ENCODE measurements at places on chromosomes 2 and 18.

DNA sequence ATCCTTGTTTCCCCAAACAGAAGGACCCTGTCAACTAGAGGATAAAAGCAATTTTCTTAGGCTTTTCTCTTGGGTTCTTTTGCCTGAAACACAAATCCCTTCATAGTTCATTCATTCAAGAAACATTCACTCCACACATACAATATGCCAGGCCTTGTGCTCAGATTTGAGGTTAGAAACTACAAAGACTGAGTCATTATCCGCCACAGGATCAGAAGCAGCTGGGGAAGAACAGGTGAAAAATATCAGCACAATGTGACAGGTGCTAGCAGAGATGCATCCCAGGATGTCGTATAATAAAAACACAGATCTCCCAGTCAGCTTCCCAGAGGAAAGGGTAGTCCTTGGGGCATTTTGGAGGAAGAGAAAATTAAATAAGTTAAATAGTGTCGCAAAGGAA lies 172.4 kb downstream of the LRATD1 start:
- no peak for DNase-seq

DNA sequence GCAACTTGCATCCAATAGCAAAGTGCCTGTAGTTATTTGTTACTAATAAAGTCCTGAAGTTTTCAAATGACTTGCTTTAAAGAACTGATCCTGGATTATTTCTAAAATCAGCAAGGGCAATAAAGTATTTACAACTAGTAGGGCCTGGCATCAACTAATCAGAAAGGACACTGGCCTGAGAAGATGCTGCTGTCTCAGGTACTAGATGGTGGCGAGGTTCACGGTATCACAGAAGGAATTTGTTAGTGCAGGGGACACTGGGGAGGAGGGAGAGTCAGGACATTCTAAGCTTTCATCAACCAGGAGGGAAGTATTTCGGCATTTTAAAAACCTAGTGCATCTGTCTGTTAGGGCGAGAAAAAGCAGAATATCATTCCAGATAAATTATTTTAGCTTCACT lies 440.2 kb upstream of the LYPD1 start:
- DNase-seq, result no peak

- DNase-seq, result no peak
These were observed 198.9 kb downstream of the CDCA7 start for GRCh38 chr2:173553593-173553992.

GRCh38 chr2:208358758-208359631 lies 47.6 kb upstream of the PTH2R start:
- DNase-seq, result no peak

GRCh38 chr2:74063486-74063885 lies 78.8 kb downstream of the TET3 start:
- no peak for DNase-seq

GRCh38 chr18:36899289-36899688 lies 70.4 kb downstream of the KIAA1328 start:
- DNase-seq, result peak; percentile 5

DNA sequence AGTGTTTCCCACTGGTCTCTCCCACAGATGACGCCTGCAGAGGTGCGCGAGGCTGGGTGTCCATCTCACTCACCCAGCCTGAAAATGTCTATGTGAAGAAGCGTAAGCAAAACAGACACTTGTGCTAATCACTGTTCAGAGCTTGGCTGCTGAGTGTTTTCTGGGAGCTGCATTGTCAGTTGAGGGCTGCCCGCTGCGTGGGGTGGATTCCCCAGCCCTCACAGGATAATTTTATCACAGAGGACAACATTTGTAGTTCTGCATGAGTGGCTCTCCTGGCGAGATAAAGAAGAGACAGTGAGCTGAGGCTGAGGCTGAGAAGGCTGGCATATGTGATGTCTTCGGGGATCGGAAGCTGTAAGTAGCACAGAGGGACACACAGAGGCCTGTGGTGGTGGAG lies 16.2 kb upstream of the CAPN13 start:
- no peak for DNase-seq

- no peak for DNase-seq
These were observed 6.1 kb downstream of the SMAD7 start for GRCh38 chr18:48944634-48945033.

- DNase-seq, result no peak
These were observed 115.7 kb downstream of the NCKAP5 start for GRCh38 chr2:133452583-133452982.

DNA sequence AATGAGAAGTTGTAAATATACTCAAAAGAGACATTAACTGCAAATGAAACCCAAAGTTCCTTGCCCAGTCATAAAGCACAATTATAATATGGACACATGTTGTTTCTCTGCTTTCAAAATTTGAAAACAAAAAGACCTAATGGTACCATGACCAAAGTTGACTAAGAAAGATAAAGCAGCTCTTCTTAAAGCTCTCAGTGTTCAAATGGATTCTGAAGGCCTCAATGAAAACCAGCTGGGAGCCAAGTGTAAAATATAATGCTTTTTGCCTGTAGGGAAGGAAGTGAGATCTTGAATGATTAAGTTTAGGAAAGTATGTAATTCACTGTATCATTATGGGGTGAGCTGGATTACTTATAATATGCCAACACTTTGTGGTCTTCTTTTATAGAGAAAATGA lies 178.6 kb downstream of the SATB2 start:
- no peak for DNase-seq

GRCh38 chr2:112691881-112692281 lies 28.9 kb upstream of the NT5DC4 start:
- no peak for DNase-seq

GRCh38 chr18:13993730-13994129 lies 78.4 kb upstream of the MC2R start:
- no peak for DNase-seq

DNA sequence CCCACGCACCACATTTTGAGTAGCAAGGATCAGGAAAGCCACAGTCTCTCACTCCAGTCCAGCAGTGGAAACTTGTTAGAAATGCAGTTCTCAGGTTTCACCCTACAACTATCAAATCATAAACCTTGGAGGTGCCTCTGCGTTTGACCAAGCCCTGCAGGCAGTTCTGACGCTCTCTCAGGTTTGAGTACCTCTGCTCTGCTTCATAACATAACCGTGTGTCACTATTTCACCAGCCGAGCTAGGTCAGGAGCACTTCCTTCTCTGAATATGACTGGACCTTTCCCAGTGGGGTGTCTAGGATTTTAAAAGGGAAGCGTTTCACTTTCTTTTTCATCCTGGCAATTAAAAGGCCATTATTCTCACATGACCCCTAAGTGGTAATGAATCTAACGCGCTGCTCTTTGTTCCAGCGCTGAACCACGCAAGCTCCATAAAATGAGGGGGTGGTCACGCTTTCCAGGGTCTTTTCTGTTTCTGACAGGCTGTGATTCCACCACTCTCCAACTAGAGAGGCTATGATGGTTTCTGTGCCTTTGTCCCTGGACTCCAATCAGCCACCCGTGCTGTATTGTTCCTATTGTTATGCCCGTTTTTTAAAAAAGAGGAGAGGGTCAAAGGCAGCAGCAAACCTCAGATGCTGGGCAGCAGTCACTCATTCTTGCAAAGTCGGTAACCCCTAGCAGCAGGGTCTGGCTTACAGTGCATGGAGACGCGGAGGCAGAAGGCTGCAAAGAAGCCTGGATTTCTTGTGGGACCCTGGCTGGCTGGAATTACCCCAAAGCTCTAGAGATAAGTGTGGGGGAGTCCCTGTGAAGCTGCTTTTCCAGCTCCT lies 75.2 kb upstream of the CTNNA2 start:
- no peak for DNase-seq

DNA sequence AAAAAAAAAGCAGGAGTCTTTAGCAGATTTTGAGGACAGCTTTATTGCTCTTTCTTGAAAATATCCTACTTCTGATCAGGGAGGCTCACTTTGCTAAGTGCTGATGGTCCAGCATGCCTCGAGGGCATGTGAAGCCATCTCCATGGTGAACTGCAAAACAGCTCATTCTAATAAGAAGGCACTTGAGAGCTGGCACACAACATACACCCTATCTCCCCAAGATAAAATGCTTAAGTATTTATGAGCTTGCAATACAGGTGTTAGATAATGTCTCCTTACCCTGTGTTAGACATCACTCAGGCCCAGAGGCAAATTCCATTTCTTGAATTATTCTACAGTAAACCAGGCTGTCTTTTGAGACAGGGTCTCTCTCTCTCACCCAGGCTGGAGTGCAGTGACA lies 2.7 kb downstream of the ENOSF1 start:
- no peak for DNase-seq

DNA sequence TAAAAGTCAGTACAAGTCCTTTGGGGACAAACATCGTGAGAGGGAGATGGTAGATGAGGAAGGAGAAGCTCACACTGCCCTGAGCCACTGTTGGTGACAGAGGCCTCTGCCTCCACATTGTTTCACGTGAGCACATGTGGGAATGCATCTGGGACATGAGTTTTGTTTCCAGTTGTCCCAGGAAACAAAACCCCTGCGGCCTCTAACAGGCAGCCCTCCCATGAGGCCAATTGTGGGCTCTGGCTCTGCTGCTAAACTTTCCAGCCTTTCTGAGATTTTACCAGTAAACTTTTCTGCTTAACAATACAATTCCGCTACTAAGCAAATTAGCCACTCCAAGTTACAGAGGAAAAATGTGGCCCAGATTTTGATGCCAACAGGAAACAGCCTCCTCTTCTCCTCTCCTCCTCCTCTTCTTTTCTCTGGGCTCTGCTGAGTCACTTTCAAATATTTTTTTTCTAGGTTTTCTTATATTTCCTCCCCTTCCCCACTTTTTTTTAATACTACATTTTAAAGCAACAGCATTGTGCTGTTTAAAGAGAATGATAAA lies 23.4 kb upstream of the LRRC30 start:
- no peak for DNase-seq

DNA sequence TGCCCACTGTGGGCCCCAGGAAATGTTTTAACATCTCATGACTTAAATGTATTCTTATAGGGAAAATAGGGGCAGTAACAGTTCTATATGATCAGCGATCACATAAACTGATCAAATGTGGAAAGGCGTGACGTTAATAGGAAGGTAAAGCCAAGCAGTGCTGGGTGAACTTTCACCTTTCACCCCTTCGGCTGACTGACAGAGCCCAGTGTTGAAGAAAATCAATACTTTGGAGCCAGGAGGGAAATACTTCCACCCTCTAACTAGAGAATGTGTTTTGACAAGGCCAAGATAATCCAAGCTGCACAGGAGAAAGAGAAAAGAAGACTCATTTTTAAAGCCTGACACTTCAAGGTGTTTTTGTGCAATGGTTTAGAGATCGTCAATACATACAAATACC lies 116.5 kb upstream of the BOD1L2 start:
- no peak for DNase-seq

- DNase-seq, result no peak
These were observed 275.7 kb upstream of the SPRED2 start for GRCh38 chr2:65708086-65708485.

DNA sequence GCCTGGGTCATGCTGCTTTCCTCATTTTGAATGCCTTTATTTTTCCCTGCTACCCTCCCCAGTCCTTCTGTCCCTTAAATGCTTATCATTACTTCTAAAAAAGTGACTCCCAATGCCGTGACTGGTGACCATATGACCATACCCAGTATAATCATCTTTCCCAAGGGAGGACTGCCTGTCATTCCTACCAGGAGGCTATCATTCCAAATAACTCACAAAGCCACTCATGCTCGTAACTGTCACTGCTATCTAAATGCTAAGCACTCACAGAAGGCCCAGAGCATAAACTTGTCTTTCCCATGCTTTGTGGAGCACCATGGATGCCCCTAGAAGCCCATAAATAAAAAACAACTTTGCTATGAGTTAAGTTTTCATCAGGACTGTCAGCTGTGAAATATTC lies 38.7 kb upstream of the CREB1 start:
- no peak for DNase-seq

DNA sequence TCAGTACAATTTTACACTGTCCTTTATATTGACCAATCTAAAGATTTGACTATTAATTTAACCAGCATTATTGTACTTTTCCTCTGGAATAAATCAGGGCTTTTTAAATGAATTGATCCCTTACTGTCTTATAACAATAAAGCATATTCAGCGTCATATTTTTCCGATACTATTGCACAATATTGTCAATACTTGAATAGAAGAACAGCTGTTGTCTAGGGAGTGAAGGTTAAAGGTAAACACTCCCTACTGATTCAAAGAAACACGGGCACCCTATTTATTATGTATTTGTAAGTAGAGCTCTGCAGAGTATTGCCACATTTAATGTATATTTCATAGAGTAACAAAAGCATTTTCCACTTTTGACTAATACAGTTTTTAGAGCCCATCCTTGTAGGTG lies 134.4 kb downstream of the CAMKMT start:
- no peak for DNase-seq

DNA sequence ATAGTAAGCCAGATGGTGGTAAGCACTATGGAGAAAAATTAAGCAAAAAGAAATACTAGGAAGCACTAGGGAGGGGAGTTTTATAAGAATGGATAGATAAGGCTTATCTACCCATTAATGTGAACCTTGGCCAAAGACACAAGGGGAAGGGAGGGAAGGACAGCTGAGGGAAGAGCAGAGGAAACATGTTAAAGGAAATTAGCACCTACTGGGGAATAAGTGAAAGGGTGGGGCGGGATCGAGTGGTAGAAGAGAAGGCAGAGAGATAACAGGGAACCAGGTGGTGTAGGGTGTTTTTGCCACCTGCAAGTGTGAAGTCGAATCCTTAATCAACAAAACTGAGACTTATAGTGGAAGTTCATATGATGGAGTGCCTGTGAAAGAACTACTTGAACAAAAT lies 1.7 kb downstream of the UNC80 start:
- DNase-seq, result no peak
